Putamen (tissue), 1 donor: ENCODE measurements at places on chromosomes 5 and 9.

GRCh38 chr5:109218818-109219217, 191.0 kb downstream of the PJA2 start:
- no peak for DNase-seq

- peak; percentile 47 for DNase-seq
Measured at GRCh38 chr5:43305948-43306565, 7.2 kb downstream of the HMGCS1 start.

- no peak for DNase-seq
Measured at GRCh38 chr9:99118782-99119466, 14.0 kb downstream of the TGFBR1 start.

GRCh38 chr5:6496207-6496584, 47.5 kb downstream of the UBE2QL1 start:
- DNase-seq: no peak

- DNase-seq: peak; percentile 12
Measured at GRCh38 chr5:174872271-174872670, 147.9 kb downstream of the MSX2 start.

- DNase-seq: no peak
Measured at GRCh38 chr9:131791542-131792254, 51.8 kb upstream of the RAPGEF1 start.

- DNase-seq: no peak
Measured at GRCh38 chr9:92493749-92494387, 11.6 kb upstream of the ASPN start.
